Naive thymus-derived CD8-positive, alpha-beta T cell (primary cell): ENCODE measurements at places on chromosomes 5 and 9. TPM values are rescaled to one million over a fixed set of nuclear protein-coding genes. Genes with fewer than 3 reads are reported as not detected.
A peak's percentile ranks its signal among the peaks of the same experiment; 100 is the strongest.

- no peak for DNase-seq
- H3K4me1 ChIP-seq: peaks cover 22% of the 10 kb centered on the region
- H3K4me3 ChIP-seq: no peak overlapping the region
- H3K36me3 ChIP-seq: no peaks in the 10 kb centered on the region
- H3K27ac ChIP-seq: no peak overlapping the region
These were observed 22.5 kb upstream of the N4BP3 start for GRCh38 chr5:178090856-178091255.

DNA sequence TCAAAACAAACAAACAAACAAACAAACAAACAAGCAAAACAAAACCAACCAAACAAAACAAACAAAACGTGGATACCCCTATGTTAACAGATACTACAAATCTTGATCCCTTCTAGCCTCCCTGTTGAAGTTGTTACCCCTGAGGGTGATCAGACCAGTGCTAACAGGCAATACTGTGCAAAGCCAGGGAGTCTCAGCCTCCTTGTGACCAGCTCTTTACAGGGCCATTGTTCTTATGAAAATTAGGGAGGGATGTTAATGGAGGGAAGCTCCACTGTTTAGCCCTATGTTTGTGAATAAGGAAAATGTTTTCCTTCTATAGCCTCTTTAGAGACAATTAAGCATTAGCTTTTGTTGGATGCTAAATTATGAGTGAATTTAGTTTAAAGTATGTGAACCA, 1072.1 kb upstream of the WWC1 start:
- DNase-seq: no peak
- no peak overlapping the region for H3K27ac ChIP-seq
- H3K4me3 ChIP-seq: no peak overlapping the region
- no peaks in the 10 kb centered on the region for H3K27me3 ChIP-seq

DNA sequence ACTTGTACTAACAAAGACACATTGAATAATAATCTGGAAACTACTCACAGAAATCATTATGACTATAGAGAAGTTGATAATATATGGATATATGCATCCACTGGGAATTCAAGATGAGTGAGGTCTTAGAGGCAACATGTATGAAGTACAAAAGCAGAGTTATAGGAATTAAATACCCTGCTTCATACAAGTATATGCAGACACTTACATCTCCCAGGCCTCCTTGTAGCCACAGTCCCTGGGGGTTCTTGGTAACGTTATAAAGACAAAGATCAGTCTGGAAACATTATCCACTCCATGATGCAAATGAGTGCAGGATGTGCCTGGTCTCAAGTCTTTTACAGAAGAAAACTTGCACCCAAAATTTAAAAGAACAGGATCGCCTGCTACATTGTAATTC, 92.4 kb upstream of the ANXA1 start:
- H3K4me1 ChIP-seq: no peaks in the 10 kb centered on the region
- no peaks in the 10 kb centered on the region for H3K36me3 ChIP-seq
- no peak for DNase-seq
- no peak overlapping the region for H3K4me3 ChIP-seq
- H3K27me3 ChIP-seq: no peaks in the 10 kb centered on the region

DNA sequence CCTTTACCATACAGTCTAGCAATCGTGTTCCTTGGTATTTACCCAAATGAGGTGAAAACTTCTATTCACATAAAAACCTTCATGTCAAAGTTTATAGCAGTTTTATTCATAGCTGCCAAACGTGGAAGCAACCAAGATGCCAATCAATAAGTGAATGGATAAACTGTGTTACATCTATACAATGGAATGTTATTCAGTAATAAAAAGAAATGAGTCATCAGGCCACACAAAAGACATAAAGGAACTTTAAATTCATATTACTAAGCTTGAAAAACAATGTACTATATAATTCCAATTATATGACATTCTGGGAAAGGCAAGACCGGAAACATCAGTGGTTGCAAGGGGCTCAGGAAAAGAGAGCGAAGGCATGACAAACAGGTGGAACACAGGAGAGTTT, 679.9 kb downstream of the ISL1 start:
- no peak for DNase-seq
- H3K4me1 ChIP-seq: no peaks in the 10 kb centered on the region
- no peak overlapping the region for H3K4me3 ChIP-seq

DNA sequence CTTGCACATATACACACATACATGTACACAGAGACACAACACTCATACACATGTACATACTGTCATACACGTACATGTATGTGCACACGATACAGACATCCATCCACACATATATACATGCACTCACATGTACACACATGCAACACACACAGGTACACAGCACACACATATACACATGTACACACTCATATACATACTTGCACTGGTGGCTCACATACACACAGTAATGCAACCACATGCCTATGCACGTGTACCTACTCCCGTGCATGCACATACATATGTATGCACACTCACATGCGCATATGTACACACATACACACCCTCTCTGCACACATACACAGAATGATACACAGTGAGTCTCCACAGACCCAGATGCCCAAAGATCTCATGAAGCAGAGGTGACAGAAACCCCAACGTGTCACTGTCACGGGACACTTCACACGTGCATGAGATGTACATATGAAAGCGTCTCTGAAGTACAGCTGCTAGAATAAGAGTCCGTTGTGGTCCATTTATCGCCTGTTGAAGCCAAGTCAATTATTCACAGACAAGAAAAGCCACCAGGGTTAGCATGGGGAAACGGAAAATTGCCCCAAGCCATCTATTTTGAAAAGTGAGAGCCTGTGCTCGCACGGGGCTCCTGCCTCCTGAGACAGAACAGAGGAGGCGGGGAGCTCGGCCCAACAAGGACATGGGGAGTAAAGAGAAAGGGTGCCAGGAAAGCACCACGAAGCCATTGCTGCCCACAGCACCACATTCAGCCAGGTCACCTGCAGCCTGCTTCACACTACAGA, 24.9 kb downstream of the LPCAT1 start:
- peaks cover 22% of the 10 kb centered on the region for H3K4me1 ChIP-seq
- peak overlapping the region; percentile 1 for H3K4me3 ChIP-seq
- DNase-seq: no peak
- no peak overlapping the region for H3K27ac ChIP-seq

DNA sequence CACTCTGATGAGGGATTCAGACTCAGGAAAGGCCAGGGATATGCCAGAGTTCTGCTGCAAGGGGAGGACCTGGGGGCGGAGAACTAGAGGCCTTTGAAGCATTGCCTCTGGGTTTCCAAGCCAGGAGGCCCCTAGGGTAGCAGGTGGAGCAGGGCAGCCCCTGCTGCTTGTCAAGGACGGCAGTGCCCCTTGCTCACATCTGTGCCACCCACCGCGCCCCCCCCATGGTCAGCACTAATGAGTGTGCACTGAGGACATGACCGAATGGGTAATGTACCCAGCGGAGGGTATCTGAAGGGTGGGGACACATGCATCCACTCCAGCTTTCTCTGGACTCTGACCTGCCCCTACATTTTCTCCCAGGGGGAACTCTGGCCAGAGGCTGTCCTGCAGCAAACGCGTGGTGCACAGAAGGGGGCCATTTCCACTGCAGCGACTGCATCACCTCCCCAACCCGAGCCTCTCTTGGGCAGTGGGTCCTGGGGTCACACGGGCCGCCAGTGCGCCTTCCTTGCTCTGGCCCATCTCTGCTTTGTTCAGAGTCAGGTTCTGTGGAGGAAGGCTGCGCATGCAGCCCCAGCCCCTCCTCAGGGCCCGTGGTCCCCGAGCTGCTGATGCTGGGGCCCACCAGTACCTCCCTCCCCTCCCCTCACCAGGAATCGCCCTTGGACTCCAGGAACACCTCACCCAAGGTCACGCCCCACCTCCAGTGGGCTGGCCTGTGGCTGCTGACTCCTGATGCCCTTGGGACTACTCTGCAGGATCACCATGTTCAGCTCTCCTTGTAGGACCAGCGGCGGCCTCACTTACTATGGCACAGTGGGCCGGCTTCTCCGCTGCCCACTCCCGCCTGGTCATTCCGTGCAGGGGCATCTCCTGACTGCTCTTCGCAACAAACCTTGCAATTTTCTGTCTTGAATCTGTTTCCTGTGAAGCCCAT, 31.2 kb downstream of the STC2 start:
- H3K36me3 ChIP-seq: no peaks in the 10 kb centered on the region
- H3K4me3 ChIP-seq: no peak overlapping the region
- no peak for DNase-seq
- H3K27me3 ChIP-seq: peaks cover 8% of the 10 kb centered on the region
- H3K27ac ChIP-seq: no peak overlapping the region

DNA sequence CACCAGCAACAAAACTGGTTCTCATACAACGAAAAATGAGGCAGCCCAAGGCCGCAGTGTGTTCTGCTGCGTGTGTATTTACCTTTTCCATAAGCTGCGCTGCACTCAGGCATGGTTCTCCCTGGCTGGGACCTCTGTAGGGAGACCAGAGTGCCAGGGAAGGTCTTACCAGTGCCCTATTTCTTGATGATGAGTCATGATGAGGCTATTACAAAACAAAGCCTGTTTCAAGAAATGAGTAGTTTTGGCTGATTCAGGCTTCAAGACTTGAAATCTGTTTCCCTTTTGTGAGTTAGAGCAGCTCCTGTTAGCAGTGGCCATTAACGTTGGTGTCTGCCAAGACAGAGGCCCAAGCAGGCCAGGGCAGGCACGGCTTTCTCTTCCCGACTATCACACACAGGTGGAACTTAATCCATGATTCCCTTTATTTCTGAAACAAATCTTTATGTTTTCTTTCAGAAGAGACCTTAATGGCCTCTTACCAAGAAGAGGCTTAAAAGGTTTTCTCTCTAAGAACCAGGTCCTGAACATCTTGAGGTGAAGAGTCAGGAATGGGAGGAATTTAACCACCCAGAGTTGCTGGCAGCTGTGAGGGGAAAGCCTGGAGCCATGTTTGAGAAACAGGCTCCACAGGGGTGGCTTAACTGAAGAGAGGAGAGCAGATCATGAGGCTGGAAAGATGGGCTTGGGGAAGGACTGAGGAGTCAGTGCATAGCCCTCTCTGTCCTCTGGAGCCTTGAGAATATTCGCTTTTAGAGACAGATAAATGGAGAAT, 41.4 kb upstream of the TIFAB start:
- H3K27ac ChIP-seq: no peak overlapping the region
- H3K4me3 ChIP-seq: no peak overlapping the region
- H3K36me3 ChIP-seq: peaks cover 3% of the 10 kb centered on the region
- peaks cover 39% of the 10 kb centered on the region for H3K27me3 ChIP-seq
- peaks cover 10% of the 10 kb centered on the region for H3K4me1 ChIP-seq
- no peak for DNase-seq

DNA sequence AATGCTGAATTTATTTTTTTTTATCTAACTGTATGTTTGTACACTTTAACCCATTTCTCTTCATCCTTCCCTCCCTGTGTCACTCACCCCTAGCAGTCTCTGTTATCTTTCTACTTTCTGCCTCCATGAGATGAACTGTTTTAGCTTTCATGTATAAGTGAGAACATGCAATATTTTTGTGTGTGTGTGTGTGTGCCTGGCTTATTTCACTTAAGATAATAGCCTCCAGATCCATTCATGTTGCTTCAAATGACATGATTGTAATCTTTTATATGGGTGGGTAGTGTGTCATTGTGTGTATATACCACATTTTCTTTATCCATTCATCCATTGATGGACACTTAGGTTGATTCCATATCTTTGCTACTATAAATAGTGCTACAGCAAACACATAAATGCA, 1023.9 kb downstream of the TLE1 start:
- no peak for DNase-seq
- H3K36me3 ChIP-seq: peaks cover 5% of the 10 kb centered on the region
- no peaks in the 10 kb centered on the region for H3K27me3 ChIP-seq
- no peak overlapping the region for H3K4me3 ChIP-seq
- H3K4me1 ChIP-seq: no peaks in the 10 kb centered on the region

DNA sequence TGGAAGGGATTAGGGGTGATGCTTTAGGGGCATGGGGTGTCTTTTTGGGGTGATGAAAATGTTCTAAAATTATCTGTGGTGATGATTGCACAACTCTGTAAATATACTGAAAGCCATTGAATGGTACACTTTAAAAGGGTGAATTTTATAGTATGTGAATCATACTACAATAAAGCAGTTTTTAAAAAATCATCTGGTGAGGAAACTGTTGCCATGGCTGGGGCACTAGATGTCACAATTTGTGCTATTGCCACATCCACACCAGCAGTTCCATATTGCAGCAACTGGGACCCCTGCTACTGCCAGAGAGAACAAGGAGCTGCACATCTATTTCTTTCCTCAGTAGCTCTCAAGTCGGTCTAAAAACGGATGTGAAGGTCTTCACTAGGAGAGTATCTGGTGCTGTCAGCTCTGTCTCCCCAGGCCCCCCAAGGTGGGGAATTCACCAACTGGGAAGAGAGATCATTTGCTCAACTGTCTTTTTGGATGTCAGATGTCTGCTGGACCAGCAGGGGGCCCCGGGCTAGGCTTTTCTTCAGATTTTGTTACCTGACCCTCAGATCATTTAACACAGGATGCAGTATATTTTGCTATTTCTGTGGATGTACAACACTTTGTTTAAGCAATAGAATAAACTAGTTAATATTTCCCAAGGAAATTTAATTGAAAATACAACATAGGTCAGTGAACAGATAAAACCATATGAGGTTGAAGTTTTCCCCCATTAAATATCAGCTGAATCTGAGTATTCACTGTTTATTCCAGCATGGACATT, 13.2 kb downstream of the CMYA5 start:
- no peaks in the 10 kb centered on the region for H3K27me3 ChIP-seq
- H3K4me1 ChIP-seq: no peaks in the 10 kb centered on the region
- no peak overlapping the region for H3K27ac ChIP-seq
- no peak overlapping the region for H3K4me3 ChIP-seq
- peak; percentile 17 for DNase-seq

GRCh38 chr5:137220523-137220927, 278.6 kb downstream of the SPOCK1 start:
- H3K36me3 ChIP-seq: no peaks in the 10 kb centered on the region
- no peak overlapping the region for H3K27ac ChIP-seq
- DNase-seq: no peak
- no peaks in the 10 kb centered on the region for H3K4me1 ChIP-seq

DNA sequence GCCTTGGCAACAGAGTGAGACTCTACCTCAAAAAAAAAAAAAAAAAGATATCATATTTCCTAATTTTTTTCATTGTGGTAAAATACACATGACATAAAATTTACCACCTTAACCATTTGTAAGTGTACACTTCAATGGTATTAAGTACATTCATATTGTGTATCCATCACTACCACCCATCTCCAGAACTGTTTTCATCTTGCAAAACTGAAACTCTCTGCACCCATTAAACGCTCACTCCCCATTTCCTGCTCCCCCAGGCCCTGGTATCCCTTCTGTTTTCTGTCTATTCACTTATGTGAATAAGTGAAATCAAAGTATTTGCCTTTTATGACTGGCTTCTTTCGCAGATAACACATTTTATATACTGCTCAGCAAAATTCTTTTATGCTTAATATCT, 12.8 kb downstream of the LRRC8A start:
- peak overlapping the region; percentile 84 for H3K27ac ChIP-seq
- no peak for DNase-seq
- peak overlapping the region; percentile 70 for H3K4me3 ChIP-seq

- peaks cover 8% of the 10 kb centered on the region for H3K36me3 ChIP-seq
- DNase-seq: no peak
- peak overlapping the region; percentile 58 for H3K4me3 ChIP-seq
- H3K27ac ChIP-seq: no peak overlapping the region
- peaks cover 29% of the 10 kb centered on the region for H3K4me1 ChIP-seq
- peaks cover 2% of the 10 kb centered on the region for H3K27me3 ChIP-seq
These were observed 1.1 kb upstream of the ANKS6 start for GRCh38 chr9:98797491-98797890.

- H3K36me3 ChIP-seq: peaks cover 6% of the 10 kb centered on the region
- peak; percentile 8 for DNase-seq
- H3K27ac ChIP-seq: peak overlapping the region; percentile 87
These were observed 52.8 kb downstream of the WHRN start for GRCh38 chr9:114452219-114453165.

RNF183 gene
- not detected for polyA plus RNA-seq

CER1 gene
- polyA plus RNA-seq: not detected

ADAMTS16 gene
- polyA plus RNA-seq: not detected
